ENCODE measurements at places on chromosomes 13 and 19.

DNA sequence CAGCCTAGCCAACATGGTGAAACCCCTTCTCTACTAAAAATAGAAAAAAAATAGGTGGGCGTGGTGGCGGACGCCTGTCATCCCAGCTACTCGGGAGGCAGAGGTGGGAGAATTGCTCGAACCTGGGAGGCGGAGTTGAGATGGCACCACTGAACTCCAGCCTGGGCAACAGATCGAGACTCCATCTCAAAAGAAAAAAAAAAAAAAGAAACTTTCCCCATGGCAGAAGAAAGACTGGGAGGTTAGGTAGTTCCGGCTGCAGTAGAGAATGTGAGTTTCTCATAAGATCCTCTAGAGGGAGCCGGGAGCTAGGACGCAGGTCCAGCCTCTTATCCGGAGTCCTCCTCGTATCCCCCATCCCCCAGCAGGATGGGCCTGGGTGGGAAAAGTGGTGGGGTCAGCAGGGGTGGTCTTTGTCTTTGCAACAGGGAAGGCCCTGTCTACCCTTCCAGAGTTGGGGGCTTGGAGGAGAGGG lies 13.2 kb upstream of the CREB3L3 start:
- DNase-seq, result no peak

DNA sequence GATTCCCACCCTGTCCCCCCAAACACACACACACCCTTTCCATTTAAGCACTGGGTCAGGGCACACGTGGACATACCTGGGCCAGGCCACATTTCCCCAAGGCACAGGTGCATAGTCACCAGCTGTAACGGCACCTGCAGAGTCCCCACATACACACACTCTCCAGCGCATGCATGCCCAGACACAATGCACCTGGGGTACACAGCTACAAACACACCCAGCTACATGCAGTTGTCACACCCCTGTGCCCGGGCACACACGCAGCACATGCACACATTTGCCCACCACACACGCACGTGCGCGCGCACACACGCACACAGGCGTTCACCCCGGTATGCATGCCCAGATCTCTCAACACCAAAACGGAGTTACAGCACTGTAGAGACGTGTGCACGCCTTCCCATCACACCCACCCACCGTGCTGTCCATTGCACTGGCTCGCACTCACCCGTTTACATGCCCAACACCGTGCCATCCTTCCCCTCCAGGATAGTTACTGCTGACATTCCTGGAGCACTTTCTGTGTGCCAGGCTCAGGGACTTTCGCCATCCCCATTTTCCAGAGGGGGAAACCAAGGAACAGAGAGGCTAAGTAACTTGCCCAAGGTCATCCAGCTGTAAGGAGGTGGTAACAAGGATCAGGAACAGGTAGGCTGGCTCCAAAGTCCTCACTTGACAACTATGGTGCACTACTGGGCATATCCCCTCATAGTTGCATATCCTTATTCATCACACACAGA lies 749 bp upstream of the SHANK1 start:
- DNase-seq, result no peak

- DNase-seq, result no peak
Measured at GRCh38 chr19:55196803-55197202, 12.5 kb downstream of the PTPRH start.

GRCh38 chr19:14472202-14472938 lies 2.8 kb downstream of the PTGER1 start:
- DNase-seq, result no peak

DNA sequence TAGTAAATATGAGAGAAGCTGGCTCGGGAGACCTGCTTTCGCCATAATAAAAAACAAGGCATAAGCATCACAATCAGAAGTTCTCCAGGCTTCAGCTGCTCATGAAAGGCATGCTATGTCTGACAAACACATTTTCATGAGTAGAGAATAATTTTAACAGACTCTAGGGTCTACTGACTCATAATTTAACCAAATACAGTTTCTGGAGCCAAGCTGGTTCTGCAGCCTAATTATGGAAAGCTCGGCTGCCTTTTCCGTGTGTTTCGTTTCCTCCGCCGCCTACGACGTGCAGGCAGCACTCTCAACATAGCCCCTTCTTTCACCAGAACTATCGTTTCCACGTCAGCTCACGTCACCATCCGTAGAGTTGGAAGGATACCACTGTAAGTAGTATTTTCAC lies 5.7 kb downstream of the MCF2L start:
- DNase-seq, result no peak

DNA sequence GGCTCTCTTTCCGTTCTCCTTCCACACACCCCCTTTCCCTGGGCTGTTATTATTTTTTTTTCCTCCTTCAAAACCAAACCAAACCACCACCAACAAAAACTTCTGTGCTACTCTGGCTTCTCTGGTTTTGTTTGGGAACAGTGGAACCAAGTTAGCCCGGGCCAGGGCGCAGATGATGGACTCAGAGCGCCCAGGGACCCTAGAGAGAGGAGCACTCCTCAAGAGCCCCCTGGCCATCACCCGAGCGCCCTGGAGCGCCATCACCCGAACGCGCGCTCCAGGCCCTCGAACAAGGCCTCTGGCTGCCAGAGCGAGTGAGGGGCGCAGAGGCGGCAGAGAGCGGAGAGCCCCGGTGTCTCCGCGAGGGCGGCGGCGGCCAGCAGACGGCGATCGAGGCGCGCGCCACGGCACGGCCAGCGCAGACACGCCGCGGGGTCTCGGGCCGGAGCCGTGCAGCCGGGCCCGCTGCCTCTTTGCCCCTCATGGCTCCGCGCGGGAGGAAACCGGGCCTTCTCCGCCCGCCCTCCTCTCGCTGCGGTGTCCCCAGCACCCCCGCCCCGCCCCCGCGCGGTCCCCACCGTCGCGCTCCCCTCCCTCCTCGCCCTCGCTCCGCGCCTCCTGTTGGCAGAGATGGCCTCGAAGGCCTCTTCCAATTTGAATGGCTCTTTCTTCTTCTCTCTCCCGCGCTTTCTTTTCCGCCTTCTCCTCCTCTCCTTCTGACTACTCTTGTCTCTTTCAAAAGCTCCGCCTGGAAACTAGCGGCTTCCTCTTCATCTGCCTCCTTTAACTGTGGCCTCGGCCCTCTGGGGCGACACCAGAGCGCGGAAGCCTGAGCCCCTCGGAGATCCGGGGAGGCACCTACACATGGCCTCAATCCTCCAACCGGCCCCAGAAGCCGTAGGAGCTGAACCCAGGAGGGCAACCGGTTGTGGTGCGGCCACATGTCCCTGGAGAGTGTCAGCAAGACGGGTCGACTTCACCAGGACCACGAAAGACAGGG lies 4.1 kb upstream of the SOX1 start:
- no peak for DNase-seq

DNA sequence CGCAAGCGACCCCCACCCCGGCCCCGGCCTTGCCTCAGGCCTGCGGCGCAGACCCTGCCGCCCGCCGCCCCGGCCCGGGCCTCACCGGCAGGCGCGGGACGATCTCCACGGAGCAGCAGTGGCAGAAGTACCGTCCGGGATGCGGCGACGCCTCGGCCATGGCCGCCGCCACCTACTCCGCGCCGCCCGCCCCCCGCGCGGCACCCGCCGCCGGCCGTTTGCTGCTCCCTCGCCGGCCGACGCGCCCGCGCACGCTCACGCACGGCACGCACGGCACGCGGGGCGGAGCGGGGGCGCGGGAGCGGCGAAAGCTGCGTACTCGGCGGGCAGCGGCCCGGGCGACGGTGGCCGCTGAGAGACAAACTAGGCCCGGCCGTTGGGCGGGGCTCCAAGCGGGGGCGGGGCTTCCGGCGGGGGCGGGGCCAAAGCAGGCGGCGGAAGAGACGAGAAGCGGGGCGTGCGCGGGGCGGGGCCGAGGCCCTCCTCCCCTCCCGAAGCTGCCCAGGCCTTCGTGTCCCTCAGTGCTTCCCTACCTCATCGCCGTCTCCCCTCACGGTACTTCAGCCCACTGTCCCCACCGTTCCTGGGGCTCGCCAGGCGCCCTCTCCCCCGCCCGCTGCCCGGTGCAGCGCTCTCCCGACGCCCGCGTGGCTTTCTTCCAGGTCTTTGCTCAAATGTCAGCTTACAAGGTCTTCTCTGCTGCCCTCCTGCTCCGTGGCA lies at the start of gene RNF126:
Gene RNF126 (minus strand): TSS at position 253 of the 720 bp plus-strand sequence. CDS start 93 bp downstream, at position 160.
- peak; percentile 37 for DNase-seq

Data from retinal pigment epithelial cell (primary cell).